ENCODE measurements at places on chromosomes 7 and 10. TPM values are rescaled to one million over a fixed set of nuclear protein-coding genes. Genes with fewer than 3 reads are reported as not detected.

GDF10 gene
- total RNA-seq: 0.20 TPM

HOGA1 gene
- 0.19 TPM for total RNA-seq

GPR85 gene
- 3.0 TPM for total RNA-seq

FIS1 gene
- total RNA-seq: 179 TPM

PCLO gene
- 0.91 TPM for total RNA-seq

GPR37 gene
- 6.2 TPM for total RNA-seq

- H3K27ac ChIP-seq: no peak overlapping the region
- H3K36me3 ChIP-seq: no peaks in the 10 kb centered on the region
- no peaks in the 10 kb centered on the region for H3K4me1 ChIP-seq
- H3K27me3 ChIP-seq: peaks cover 36% of the 10 kb centered on the region
Measured at GRCh38 chr7:71135116-71135515, 3.2 kb downstream of the GALNT17 start.

- H3K27me3 ChIP-seq: no peaks in the 10 kb centered on the region
- H3K4me1 ChIP-seq: peaks cover 50% of the 10 kb centered on the region
- H3K27ac ChIP-seq: no peak overlapping the region
- no peak for DNase-seq
- no peaks in the 10 kb centered on the region for H3K36me3 ChIP-seq
- H3K4me3 ChIP-seq: no peak overlapping the region
Measured at GRCh38 chr7:50145801-50146338, 52.8 kb upstream of the ZPBP start.

DNA sequence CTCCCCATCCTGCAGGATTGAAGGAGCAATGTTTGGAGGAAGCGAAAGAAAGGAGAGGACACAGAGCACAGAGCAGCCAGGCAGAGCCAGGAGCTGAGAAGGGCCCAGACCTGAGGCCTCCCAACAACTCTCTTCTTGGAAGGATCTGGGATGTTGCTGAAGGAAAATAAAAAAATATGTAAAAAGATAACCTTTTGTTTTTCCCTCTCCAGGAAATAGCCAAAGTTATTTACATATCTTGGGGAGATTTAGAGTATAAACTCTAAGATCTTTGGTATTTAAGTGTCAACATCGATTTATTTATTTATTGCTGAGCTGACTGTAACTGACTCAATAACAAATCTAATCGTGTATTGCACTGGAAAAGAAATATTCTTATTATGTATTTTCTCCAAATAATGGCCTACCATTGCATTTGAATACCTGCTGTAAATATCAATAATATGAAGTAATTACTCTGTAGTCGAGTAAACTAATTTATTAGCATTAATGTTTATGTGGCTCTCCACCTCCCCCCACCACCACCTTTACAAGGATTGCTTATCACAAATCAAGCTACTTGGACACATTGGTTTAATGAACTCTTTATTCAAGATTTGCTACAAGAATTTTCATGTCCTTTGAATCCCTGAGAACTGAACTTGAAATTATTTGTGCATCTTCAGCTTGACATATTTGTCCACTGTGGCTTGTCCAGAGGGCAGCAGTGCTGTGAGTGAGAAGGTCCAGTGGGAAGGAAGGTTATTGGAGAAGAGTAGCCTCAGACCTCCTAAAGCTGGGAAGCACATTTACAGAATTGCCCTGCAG lies 1.8 kb upstream of the HOXA11 start:
- H3K4me3 ChIP-seq: no peak overlapping the region
- peaks cover 52% of the 10 kb centered on the region for H3K4me1 ChIP-seq
- H3K27me3 ChIP-seq: peaks cover 99% of the 10 kb centered on the region
- no peaks in the 10 kb centered on the region for H3K36me3 ChIP-seq
- no peak overlapping the region for H3K27ac ChIP-seq

GRCh38 chr10:31475519-31475918 lies 156.5 kb downstream of the ZEB1 start:
- H3K4me1 ChIP-seq: no peaks in the 10 kb centered on the region
- DNase-seq: no peak
- H3K27ac ChIP-seq: no peak overlapping the region
- no peaks in the 10 kb centered on the region for H3K36me3 ChIP-seq
- no peak overlapping the region for H3K4me3 ChIP-seq

DNA sequence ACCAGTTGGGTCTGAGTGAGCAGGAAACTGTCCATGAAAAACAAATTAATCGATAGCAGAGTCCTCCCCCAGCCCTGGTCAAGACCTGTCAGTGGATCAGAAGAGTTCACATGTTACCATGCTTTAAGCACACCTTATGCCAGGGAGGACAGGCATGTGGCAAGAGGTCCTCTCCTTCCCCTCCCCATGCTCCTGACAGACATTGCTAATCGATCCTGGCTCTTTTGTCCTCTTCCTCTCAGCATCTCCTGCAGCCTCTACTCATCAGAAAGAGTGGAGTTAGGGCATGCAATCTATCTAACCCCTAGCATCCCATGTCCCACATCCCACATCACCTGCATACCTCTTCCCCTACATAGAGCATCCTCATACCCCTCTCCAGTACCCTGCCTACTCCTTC lies 117.1 kb upstream of the TCF7L2 start:
- peaks cover 18% of the 10 kb centered on the region for H3K4me1 ChIP-seq
- H3K27me3 ChIP-seq: no peaks in the 10 kb centered on the region
- H3K36me3 ChIP-seq: no peaks in the 10 kb centered on the region
- no peak for DNase-seq
- no peak overlapping the region for H3K27ac ChIP-seq

DNA sequence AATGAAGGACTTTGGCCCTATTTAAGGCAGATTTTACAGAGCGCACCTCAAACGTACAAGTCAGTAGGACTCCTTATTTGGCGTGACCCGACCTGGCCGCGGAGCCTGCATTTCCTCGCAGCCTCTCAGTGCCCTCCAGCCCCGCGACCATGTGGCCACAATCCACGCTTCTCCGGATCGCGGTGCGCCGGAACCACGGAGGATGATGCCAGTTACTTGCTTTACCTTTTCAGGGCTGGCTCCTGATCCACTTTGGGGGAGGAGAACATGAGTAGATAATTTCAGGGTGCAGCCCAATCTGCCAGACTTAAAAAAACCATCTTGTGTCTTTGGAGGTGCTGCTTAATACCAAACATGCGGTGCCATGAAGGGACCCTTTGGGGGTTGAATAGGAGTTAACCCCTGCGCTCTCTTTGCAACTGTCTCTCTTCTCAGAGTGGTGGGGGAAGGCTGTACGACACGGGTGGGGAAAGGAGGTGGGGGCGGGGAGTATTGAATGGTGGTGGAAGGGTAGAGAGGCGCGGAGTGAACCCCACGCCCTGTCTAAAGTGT lies 1.5 kb downstream of the FRAT1 start:
- peak overlapping the region; percentile 99 for H3K27ac ChIP-seq
- peaks cover 19% of the 10 kb centered on the region for H3K4me1 ChIP-seq
- no peaks in the 10 kb centered on the region for H3K27me3 ChIP-seq
- H3K36me3 ChIP-seq: no peaks in the 10 kb centered on the region

DNA sequence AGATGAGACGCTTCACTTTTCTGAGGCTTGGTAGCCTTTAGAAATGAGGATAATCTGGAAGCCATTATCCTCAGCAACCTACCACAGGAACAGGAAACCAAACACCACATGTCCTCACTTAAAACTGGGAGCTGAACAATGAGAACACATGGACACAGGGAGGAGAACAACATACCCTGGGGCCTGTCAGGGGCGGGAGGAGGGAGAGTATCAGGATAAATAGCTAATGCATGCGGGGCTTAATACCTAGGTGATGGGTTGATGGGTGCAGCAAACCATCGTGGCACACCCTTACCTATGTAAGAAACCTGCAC lies 48.9 kb downstream of the LRGUK start:
- no peak overlapping the region for H3K4me3 ChIP-seq
- DNase-seq: no peak
- H3K4me1 ChIP-seq: peaks cover 20% of the 10 kb centered on the region
- no peak overlapping the region for H3K27ac ChIP-seq

DNA sequence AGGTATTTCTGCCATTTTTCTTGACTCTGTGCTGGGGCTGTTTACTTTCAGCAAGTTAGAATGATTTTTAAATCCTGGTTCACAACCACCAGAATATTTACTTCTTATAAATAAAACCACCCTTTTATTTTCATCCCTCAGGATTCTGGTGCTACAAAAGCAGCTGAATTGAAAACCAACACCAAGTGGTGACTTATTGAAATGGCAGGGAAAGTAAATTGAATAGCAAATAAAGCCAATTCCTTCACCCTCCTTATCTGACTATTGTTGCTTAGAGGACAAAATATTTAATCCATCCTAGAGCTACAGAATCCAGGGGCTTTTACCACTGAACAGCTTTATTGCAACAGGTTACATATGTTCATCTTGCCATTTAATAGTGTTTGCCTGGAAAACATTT lies 828.6 kb upstream of the GHITM start:
- H3K4me1 ChIP-seq: no peaks in the 10 kb centered on the region
- no peaks in the 10 kb centered on the region for H3K36me3 ChIP-seq
- no peak for DNase-seq
- H3K27ac ChIP-seq: no peak overlapping the region
- no peaks in the 10 kb centered on the region for H3K27me3 ChIP-seq

DNA sequence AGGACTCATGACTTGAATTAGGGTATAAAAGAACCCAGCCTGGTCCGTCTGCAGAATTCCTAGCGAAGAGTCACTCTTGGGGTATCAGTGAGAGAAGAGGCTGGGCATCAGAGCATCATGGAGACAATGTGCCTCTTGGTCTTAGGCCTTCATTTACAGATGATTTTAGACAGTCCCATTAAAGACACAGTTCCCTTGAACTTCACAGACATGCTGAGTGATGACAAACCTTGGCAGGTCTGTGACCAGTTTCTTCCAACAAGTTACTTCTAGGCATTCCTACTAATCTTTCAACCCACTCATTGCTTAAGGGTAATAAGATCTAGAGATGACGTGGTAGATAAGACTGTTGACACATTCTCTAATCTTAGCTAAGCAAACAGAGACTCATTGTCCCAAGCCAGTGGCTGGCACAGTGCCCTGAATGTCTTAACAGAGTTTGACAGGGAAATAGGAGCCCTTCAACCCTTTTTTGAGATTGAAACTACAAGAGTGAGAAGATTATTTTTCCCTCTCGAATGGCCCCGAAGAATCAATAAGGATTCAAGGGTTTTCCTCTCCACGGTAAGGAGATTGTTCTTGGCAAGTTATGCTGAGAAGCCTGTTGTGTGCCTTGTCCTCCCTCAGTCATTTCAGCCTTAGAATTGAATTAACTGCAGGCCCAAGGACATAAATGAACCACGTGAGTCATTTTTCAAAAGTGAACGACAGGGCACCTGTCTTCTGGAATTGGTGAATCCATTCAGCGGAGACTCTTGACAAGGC lies 281.1 kb downstream of the CCDC3 start:
- H3K27me3 ChIP-seq: no peaks in the 10 kb centered on the region
- no peak overlapping the region for H3K4me3 ChIP-seq
- peaks cover 12% of the 10 kb centered on the region for H3K4me1 ChIP-seq
- no peak overlapping the region for H3K27ac ChIP-seq
- no peaks in the 10 kb centered on the region for H3K36me3 ChIP-seq

DNA sequence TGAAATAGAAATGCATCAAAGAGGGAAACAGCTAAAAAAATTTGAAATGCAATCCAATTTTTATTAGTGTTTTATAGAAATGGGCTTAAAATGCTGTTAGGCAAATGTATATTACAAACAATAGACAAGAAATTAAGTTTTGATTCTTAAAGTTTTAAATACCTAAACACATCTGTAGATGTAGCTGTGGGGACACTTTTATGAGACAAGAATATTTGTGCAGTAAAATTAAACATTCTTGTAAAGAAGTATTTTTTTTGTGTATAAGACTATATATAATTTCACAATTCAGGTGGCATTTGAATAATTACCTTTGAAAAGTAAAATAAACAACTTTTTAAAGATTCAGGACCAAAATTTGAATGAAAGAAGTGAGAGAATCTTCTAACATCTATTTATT lies 1015.9 kb downstream of the REEP3 start:
- H3K27ac ChIP-seq: no peak overlapping the region
- no peak overlapping the region for H3K4me3 ChIP-seq
- no peaks in the 10 kb centered on the region for H3K36me3 ChIP-seq
- no peaks in the 10 kb centered on the region for H3K4me1 ChIP-seq
- H3K27me3 ChIP-seq: no peaks in the 10 kb centered on the region
- DNase-seq: no peak

GRCh38 chr10:104020020-104020419 lies 53.1 kb downstream of the SLK start:
- no peaks in the 10 kb centered on the region for H3K27me3 ChIP-seq
- no peak overlapping the region for H3K27ac ChIP-seq
- H3K4me1 ChIP-seq: no peaks in the 10 kb centered on the region

DNA sequence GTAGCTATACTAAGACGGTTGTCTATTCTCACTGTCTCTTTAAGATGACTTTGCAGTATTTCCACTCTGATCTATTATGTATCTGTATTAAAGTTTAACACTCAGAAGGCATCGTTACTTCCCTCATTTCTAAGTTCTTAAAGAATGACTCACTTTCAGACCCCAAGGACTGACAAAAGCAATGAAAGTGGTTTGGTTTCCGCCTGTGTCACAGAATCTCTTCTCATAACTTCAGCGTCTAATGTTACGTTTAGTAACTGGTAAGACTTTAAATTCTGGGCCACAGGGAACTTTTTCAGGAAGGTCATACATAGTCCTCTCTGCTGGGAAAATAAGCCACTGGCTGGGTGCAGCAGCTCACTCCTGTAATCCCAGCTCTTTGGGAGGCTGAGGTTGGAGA lies 892.0 kb upstream of the AUTS2 start:
- no peaks in the 10 kb centered on the region for H3K36me3 ChIP-seq
- H3K27me3 ChIP-seq: no peaks in the 10 kb centered on the region
- H3K4me3 ChIP-seq: no peak overlapping the region
- H3K27ac ChIP-seq: no peak overlapping the region
- no peak for DNase-seq

DNA sequence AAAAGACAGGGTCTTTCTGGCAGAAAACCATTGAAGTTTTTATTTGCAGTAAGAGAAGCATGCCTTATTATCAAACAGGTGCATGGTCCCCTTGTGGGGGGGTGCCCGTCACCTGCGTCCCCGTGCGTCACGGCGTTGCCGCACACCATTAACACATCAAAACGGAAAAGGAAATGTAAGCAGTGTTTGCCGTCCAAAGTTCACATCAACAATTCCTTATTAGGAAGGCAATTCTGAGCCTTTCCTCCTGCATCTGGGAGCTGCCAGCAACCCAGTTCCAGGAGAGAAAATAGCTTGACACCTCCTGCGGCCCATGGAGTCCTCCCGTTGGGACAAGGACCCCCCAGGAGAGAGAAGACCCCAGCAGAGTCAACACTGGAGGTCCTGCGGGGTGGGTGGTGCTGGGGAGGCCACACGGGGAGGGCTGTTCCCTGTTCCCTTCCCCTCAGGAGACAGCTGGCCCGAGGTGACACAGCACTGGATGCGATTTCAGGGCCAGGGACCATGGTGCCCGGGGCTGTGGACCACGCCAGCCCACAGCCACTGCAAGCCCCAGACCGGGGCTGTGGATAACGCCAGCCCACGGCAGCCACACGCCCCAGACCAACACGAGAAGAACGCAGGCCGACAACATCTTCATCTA lies 39.5 kb downstream of the DIP2C start:
- no peaks in the 10 kb centered on the region for H3K27me3 ChIP-seq
- H3K4me3 ChIP-seq: no peak overlapping the region
- no peak for DNase-seq
- H3K36me3 ChIP-seq: no peaks in the 10 kb centered on the region

GRCh38 chr7:999941-1000935 lies 17.3 kb downstream of the CYP2W1 start:
- H3K4me3 ChIP-seq: no peak overlapping the region
- H3K27ac ChIP-seq: no peak overlapping the region
- H3K27me3 ChIP-seq: no peaks in the 10 kb centered on the region
- peaks cover 10% of the 10 kb centered on the region for H3K36me3 ChIP-seq

- no peaks in the 10 kb centered on the region for H3K36me3 ChIP-seq
- H3K4me1 ChIP-seq: no peaks in the 10 kb centered on the region
- no peak for DNase-seq
- no peaks in the 10 kb centered on the region for H3K27me3 ChIP-seq
Measured at GRCh38 chr10:23015021-23015707, 80.2 kb upstream of the MSRB2 start.

Data from spleen (tissue), 13 donors.